ENCODE measurements at places on chromosomes 7 and 10. TPM values are rescaled to one million over a fixed set of nuclear protein-coding genes. Genes with fewer than 3 reads are reported as not detected.

MBL2 gene
- not detected for polyA plus RNA-seq

CCDC186 gene
- 24.3 TPM for polyA plus RNA-seq

PLAC9 gene
- not detected for polyA plus RNA-seq

DNA sequence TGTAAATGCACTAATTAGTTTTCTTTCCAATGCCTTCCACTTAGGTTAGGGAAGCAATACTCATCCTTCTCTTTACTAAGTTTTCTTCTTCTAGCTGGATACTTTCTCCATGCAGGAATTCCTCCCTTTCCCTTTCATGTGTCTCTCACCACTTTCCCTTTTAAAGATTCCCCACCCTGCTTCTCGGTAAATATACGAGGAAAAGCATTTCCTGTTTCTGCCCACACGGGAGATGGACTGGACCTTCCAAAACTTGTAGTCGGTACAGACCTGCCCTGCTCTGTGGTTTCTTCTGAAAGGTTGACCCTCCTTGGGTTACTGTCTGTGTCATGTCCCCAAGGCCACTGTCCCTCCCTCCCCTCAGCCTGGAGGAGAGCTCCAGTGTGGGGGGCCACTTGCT, 58.9 kb upstream of the LYZL2 start:
- H3K4me1 ChIP-seq = no peaks in the 10 kb centered on the region
- H3K27ac ChIP-seq = no peak overlapping the region
- H3K4me3 ChIP-seq = no peak overlapping the region
- no peaks in the 10 kb centered on the region for H3K36me3 ChIP-seq

GRCh38 chr7:25427721-25428120, 199.4 kb upstream of the NPVF start:
- peaks cover 5% of the 10 kb centered on the region for H3K27me3 ChIP-seq
- no peak overlapping the region for H3K27ac ChIP-seq
- H3K4me1 ChIP-seq = no peaks in the 10 kb centered on the region
- H3K4me3 ChIP-seq = no peak overlapping the region
- no peak for DNase-seq

DNA sequence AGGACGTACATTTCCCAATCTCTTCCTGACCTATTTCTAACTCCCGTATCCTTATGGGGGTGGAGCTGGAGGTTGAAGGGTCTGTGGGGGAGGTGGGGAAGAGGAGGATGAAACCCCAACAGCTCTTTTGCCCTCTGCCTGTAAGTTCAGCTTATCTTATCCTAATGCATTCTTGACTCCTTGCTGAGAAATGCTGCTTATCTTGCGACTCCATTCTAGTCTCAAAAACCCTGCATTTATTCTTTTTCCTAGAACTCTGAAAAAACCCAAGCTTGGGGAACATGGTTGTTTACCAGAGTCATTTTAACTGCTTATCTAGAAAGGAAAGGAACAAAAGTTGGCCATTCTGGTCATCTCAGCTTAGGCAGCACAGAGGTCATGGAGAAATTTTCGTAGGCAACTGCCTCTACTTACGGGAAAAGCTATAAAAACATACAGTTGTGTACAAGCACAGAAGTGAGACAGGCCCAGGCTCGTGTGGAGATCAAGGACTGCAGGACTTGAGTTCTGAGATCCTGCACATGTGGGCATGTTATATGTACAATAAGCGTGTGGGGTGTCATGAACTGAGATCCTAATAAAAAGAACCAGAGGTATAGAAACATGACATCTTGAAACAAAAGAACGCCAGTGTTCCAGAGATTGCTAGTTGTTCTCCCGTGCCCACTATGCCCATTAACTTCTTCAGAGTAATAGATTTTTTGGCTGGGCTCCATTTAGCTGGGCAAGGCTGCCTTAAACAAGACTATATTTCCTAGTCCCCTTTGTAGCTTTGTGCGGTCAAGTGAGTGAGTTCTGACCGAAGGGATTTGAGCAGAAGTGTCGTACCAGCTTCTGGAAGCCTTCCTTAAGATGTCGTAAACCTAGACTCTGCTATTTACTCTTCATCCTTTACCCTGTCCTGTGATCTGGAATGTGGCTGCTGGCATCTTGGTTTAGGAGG, 9.6 kb downstream of the INMT start:
- no peaks in the 10 kb centered on the region for H3K36me3 ChIP-seq
- no peak overlapping the region for H3K4me3 ChIP-seq
- no peak overlapping the region for H3K27ac ChIP-seq
- DNase-seq = no peak

All from immature natural killer cell (primary cell).